Activated naive CD8-positive, alpha-beta T cell treated with anti-CD3 and anti-CD28 coated beads, Interleukin-2, amount 50 U/mL, for 16 hours (primary cell): ENCODE measurements at places on chromosomes 16 and 17.
A peak's percentile ranks its signal among the peaks of the same experiment; 100 is the strongest.

GRCh38 chr16:23504076-23504452 is 6.2 kb downstream of the GGA2 start:
- DNase-seq = no peak

- no peak for DNase-seq
Measured at GRCh38 chr17:82960419-82961271, 118.8 kb upstream of the METRNL start.

GRCh38 chr17:39153599-39154051 is 2.2 kb upstream of the PLXDC1 start:
- peak; percentile 85 for DNase-seq

GRCh38 chr17:83193336-83194185 is 114.2 kb downstream of the METRNL start:
- DNase-seq = no peak

DNA sequence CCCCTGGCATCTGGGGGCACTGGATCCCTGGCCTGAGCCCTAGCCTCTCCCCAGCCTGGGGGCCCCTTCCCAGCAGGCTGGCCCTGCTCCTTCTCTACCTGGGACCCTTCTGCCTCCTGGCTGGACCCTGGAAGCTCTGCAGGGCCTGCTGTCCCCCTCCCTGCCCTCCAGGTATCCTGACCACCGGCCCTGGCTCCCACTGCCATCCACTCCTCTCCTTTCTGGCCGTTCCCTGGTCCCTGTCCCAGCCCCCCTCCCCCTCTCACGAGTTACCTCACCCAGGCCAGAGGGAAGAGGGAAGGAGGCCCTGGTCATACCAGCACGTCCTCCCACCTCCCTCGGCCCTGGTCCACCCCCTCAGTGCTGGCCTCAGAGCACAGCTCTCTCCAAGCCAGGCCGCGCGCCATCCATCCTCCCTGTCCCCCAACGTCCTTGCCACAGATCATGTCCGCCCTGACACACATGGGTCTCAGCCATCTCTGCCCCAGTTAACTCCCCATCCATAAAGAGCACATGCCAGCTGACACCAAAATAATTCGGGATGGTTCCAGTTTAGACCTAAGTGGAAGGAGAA is 13.5 kb downstream of the STH start:
- DNase-seq = no peak

DNA sequence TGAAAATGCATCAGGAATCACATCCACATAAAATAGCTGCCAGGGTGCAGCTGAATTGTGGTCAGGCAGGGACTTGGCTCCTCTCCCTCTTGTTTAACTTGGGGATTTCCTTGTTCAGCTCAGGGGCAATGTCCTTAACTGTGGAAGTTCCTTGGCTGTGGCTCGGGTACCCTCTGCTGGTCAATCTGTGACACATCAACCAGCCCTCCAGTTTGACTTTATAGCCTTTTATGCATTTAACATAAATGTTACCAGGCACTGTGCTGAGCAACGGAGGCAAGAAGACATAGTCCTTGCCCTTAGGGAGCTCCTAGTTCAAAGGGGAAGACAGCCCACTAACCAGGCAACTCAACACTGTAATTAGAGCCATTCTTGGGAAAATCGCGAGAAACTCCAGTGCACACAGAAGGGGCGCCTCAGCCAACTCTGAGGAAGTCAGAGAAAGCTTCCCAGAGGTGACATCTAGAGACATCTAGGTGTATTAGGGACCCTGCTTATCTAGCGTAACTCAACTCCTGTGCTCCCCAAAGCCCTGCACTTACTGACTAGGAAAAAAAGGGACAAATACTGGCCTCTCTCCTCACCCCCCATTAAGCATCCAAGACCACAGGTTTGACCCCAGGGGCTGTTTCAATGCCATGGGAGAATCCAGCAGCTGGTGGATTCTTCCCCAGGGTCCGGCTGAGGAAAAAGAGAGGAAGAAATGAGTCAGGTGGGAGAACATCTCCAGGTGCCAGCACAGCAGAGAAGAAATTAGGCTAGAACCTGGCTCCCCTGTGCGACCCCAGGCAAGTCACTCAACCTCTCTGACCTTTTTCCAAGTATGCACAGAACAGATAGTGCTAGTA is 17.3 kb upstream of the EEF2K start:
- peak; percentile 12 for DNase-seq

- DNase-seq = no peak
Measured at GRCh38 chr16:51762081-51762996, 611.3 kb upstream of the SALL1 start.

GRCh38 chr16:84548508-84548907 is 44.0 kb upstream of the MEAK7 start:
- no peak for DNase-seq
